Calu3 (cell line): ENCODE measurements at places on chromosomes 5 and 9. TPM values are rescaled to one million over a fixed set of nuclear protein-coding genes. Genes with fewer than 3 reads are reported as not detected.

JMY gene
- 12.2 and 12.5 TPM in 2 replicates for total RNA-seq

TEK gene
- total RNA-seq = not detected in 2 replicates

DCAF12 gene
- total RNA-seq = 20.8 and 24.4 TPM in 2 replicates

TXNDC8 gene
- total RNA-seq = not detected in 2 replicates

UBE2QL1 gene
- not detected in 2 replicates for total RNA-seq

GHR gene
- 0.45 and 0.69 TPM in 2 replicates for total RNA-seq

JAKMIP2 gene
- not detected in 2 replicates for total RNA-seq

STKLD1 gene
- total RNA-seq = 0.71 and 0.94 TPM in 2 replicates

EQTN gene
- total RNA-seq = not detected in 2 replicates

DMGDH gene
- 1.1 and 1.3 TPM in 2 replicates for total RNA-seq

ORM2 gene
- total RNA-seq = not detected in 2 replicates

TMOD1 gene
- total RNA-seq = 0.14 and 0.15 TPM in 2 replicates

IL3 gene
- total RNA-seq = not detected in 2 replicates

LRRC19 gene
- 0.21 and 1.1 TPM in 2 replicates for total RNA-seq

KCNN2 gene
- total RNA-seq = 1.2 and 2.0 TPM in 2 replicates

FBP2 gene
- total RNA-seq = not detected in 2 replicates

SLC25A2 gene
- total RNA-seq = 0.26 and 0.27 TPM in 2 replicates

SLC45A2 gene
- 0.59 TPM in 1 of 2 replicates, not detected in the other for total RNA-seq

PDCD1LG2 gene
- total RNA-seq = not detected in 2 replicates

DOLPP1 gene
- total RNA-seq = 14.4 and 16.1 TPM in 2 replicates

STK32A gene
- total RNA-seq = 29.5 and 32.5 TPM in 2 replicates

SPATA6L gene
- 5.7 and 7.1 TPM in 2 replicates for total RNA-seq

ATP6V0E1 gene
- 256 and 261 TPM in 2 replicates for total RNA-seq

SPDL1 gene
- 41.7 and 45.8 TPM in 2 replicates for total RNA-seq

CCDC192 gene
- total RNA-seq = 2.1 and 2.5 TPM in 2 replicates

PDE6A gene
- total RNA-seq = not detected in 2 replicates

ACSL6 gene
- total RNA-seq = 0.24 and 0.86 TPM in 2 replicates

MUSK gene
- not detected in 2 replicates for total RNA-seq

ADCY2 gene
- not detected in 2 replicates for total RNA-seq

DDX4 gene
- not detected in 2 replicates for total RNA-seq

SLC36A2 gene
- not detected in 2 replicates for total RNA-seq

EXOC3 gene
- 63.8 and 69.4 TPM in 2 replicates for total RNA-seq

MAPK9 gene
- total RNA-seq = 63.3 and 65.4 TPM in 2 replicates

GKAP1 gene
- total RNA-seq = 5.9 and 7.5 TPM in 2 replicates

PCDHGC4 gene
- 1.2 and 2.2 TPM in 2 replicates for total RNA-seq

LPCAT1 gene
- 42.3 and 43.8 TPM in 2 replicates for total RNA-seq

NEUROG1 gene
- not detected in 2 replicates for total RNA-seq

SPATA31A3 gene
- not detected in 2 replicates for total RNA-seq

PCA3 gene
- total RNA-seq = not detected in 2 replicates

KLF4 gene
- 19.9 and 23.0 TPM in 2 replicates for total RNA-seq

XPA gene
- 5.4 and 5.9 TPM in 2 replicates for total RNA-seq

LRRTM2 gene
- not detected in 2 replicates for total RNA-seq

PCDHB2 gene
- total RNA-seq = 0.24 TPM in 1 of 2 replicates, not detected in the other

SLC34A1 gene
- 0.19 and 0.64 TPM in 2 replicates for total RNA-seq

HK3 gene
- 0.47 and 1.5 TPM in 2 replicates for total RNA-seq

ADAMTSL2 gene
- 0.14 TPM in 1 of 2 replicates, not detected in the other for total RNA-seq

ENC1 gene
- 91.6 and 100 TPM in 2 replicates for total RNA-seq

FOXD4L4 gene
- 1.5 and 1.8 TPM in 2 replicates for total RNA-seq

EFCAB9 gene
- not detected in 2 replicates for total RNA-seq

OR1Q1 gene
- total RNA-seq = not detected in 2 replicates

ELAVL2 gene
- total RNA-seq = not detected in 2 replicates
